ENCODE measurements at places on chromosomes 2 and 18. TPM values are rescaled to one million over a fixed set of nuclear protein-coding genes. Genes with fewer than 3 reads are reported as not detected.

GRCh38 chr2:74690571-74690970 is 36.5 kb downstream of the SEMA4F start:
- DNase-seq = peak; percentile 48

The PIK3C3 gene
- 51.0 TPM for total RNA-seq

DNA sequence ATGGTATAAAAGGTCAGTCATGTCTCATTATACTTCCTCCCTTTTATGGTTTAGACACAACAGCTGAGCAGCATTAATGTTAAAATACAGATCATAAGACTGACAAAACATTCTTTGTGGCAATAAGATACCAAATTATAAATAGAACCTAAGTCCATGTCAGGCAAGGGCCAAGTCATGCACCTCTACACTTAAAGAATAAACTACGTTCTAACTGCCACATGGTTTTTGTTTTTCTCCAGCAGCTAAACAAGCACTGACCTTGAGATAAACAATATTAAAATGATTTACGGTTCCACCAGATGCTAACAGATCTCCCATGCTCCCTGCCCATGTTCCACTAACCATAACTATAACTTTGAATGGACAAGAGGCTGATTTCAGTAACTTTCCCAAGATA is 368.6 kb upstream of the TFPI start:
- no peak for DNase-seq

The OSR1 gene
- total RNA-seq = 1.9 TPM

The PARD6G gene
- 6.1 TPM for total RNA-seq

- DNase-seq = no peak
These were observed 4.0 kb upstream of the INHBB start for GRCh38 chr2:120341977-120342376.

DNA sequence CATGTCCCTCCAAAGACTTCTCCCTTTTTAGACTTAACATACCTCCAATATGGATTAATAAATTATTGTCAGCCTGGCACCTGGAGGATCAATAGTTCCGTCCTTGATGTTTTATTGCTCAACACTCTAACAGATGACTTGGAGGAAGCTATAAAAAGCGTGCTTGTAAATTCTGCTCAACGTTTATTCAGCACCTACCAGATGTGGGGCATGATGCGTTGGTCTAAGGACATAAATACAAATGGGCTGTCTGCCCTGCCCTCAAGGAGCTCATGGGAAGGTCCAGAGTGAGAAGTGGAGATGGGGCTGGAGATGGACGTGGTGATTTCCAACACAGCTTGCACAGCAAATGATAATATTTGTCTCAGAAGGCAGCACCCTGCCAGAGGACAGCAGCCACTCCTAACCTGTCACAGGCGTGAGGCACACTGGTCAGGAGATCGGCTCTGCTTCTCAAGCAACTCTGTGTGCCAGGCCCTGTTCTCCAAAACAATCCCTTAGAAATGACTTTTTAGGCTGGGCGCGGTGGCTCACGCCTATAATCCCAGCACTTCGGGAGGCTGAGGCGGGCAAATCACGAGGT is 25.5 kb upstream of the ZCCHC2 start:
- no peak for DNase-seq

The ABHD1 gene
- not detected for total RNA-seq

DNA sequence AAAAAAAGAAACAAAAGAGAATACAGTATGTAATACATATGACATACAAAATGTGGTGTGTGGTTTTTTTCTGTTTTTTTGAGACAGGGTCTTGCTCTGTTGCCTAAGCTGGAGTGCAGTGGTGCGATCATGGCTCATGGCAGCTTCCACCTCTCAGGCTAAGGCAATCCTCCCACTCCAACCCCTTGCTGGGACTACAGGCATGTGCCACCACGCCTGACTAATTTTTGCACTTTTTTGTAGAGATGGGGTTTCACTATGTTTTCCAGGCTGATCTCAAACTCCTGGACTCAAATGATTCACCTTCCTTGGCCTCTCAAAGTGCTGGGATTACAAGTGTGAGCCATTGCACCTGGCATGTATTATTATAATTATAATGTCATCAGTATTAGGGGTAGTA is 38.9 kb downstream of the DHX57 start:
- no peak for DNase-seq

GRCh38 chr18:31920277-31920676 is 22.7 kb downstream of the TRAPPC8 start:
- no peak for DNase-seq

- no peak for DNase-seq
These were observed 322.7 kb downstream of the NOL4 start for GRCh38 chr18:33901894-33902512.

DNA sequence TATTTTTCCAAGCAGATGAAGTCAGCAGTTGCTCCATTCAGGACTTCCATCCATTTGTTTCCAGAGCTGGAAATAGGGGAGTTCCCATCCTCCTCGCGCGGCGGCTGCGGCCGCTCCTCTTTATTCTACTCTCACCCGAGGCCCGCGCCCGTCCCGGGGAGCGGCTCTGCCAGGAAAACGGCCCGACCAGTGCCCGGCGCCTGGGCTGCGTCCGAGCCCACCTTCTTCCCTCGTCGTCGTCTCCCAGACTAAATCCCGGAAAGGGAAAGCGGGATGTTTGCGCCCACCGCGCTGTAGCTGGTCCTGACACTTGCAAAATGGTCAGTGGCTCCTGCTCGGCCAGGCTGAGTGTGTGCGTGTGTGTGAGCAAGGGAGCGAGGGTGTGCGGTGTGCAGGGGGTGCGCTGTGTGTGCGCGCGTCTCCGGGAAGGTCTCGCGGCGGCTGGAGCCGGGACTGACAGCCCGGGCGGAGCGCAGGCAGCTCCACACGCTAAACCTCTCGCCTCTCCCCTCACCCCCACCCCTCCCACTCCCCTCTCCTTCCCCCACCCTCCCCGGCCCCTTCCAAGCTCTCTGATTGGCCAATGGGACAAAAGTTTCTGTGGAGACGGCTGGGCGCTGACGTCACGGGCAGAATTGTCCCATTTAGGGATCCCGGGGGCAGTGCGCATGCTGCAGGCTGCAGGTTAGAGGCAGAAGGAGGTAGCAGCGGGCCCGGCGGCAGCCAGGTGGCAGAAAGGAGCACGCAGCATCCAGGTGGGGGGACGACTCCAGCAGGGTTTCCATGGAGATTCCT is at the start of gene NOL4:
Gene NOL4 (minus strand): TSS at position 491 of the 795 bp plus-strand sequence. CDS start 1,660 bp downstream, outside the sequence.
- peak; percentile 5 for DNase-seq

DNA sequence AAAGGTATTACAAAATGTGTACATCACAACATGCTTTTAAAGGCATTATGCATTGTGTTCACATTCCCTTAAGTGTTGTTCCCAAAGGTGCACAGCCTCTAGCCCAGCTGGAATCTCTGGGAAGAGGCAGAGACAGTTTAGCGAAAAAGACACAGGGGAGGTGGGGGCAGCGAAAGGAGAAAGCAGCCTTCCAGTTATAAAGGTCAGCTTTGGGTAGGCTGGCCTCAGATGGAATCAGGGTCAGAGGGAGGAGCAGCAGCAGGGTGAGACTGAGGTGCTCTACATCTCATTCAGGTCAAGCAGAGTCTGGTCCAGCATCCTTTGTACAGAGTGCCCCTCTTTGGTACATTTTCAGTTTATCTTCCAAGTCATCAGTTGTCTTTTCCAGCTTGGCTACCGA is 68.6 kb downstream of the ASXL2 start:
- no peak for DNase-seq

The SAG gene
- total RNA-seq = not detected

- DNase-seq = no peak
These were observed 36.2 kb upstream of the SNORC start for GRCh38 chr2:232833830-232834229.

GRCh38 chr2:17164550-17164949 is 353.7 kb downstream of the RAD51AP2 start:
- no peak for DNase-seq

- no peak for DNase-seq
These were observed 373.6 kb upstream of the TRIB2 start for GRCh38 chr2:12343141-12343540.

DNA sequence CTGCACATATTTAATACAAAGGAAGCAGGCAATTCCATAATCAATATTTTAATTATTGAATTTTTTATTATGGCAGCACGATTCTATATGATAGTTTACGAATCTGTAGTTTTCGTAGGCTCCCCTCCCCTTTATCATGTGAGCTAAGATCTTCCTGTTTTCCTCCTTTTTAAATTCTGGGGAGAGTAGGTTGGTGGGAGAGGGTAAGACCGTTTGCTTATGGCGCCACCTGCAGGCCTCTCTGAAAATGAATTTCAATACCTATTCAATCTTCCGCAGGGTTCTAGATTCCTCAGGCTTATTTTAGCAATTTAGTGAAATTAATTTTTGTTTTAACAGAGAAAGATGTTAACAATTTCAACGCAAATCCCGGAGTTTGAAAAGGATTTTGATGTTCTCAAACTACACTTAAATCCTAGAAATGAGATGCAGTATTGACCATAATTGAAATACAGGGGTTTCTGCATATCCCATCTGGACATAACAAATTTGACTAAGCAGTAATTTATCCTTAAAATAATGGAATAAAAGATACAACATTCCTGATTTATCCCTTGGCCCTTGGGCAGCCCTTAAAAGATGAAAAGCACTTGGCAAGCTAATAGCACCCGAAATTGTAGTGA is 12.8 kb upstream of the GBX2 start:
- peak; percentile 74 for DNase-seq

- no peak for DNase-seq
These were observed 5.6 kb upstream of the SMIM21 start for GRCh38 chr18:75433098-75433497.

DNA sequence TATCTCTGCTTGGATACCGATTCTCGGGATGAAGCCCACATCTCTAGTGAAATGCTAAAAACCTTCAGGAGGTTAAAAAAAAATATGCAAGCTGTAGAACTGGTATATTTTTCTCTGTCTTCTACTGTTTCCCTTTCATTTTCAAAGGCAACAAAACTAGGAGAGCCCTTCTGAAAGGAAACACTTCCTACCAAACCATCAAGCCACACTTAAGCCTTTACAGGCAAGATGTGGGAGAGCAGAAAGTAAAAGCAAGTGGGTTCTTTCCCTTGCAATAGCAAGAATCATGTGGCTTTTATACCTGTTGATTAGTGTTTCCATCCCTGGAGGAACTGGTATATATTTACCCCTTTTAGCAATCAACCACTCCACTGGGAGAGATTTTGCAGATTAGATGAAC is 147.9 kb upstream of the ACAA2 start:
- no peak for DNase-seq

The DPP10 gene
- not detected for total RNA-seq

DNA sequence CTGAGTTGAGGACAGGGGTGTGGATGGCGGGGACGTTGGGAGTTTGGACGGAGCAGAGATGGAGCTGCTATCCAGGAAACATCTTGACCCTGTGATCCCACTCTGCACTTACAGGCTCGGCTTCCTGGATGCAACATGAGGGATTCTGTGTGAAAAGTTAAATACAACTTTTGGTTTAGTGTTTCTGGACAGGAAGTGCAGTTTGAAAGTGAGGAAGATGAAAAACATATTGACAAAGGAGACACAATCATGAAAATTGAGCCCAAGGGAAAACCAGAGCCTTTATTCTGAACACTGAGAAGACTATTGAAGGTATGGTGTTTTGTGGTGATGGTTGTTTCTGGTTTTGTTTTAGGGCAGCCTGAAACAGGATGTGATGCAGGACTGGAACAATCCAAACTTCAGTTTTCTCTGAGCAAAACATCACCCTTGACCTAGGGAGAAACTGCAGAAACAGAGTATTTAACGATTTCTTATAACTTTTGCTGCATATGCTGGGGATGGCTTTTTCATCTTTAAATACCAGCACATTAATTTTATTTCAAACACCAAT is 76.5 kb upstream of the RFX8 start:
- DNase-seq = no peak

- DNase-seq = peak; percentile 53
These were observed 15.9 kb downstream of the CDKL4 start for GRCh38 chr2:39227628-39228412.

The DNAJC10 gene
- 102 TPM for total RNA-seq

The RUFY4 gene
- total RNA-seq = not detected

DNA sequence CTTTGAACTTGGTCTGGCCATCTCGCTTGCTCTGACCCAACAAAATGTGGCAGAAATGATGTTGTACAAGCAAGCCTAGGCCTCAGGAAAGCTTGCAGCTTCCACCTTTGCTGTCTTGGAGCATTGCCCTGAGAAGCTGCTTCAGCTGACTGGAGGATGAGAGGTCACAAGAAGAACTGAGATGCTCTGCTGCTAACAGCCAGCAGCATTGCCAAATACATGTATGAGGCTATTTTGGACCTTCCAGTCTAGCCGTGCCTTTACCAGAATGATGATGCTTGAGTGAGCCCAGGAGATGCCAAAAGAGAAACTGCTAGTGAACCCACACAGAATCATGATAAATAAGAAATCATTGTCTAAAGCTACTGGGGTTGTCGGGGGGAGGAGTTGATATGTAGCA is 13.2 kb upstream of the ITGAV start:
- no peak for DNase-seq

The KRTCAP3 gene
- not detected for total RNA-seq

GRCh38 chr2:153461453-153461852 is 17.1 kb downstream of the RPRM start:
- DNase-seq = no peak

The LRRFIP1 gene
- 49.5 TPM for total RNA-seq

The TMEM37 gene
- not detected for total RNA-seq

DNA sequence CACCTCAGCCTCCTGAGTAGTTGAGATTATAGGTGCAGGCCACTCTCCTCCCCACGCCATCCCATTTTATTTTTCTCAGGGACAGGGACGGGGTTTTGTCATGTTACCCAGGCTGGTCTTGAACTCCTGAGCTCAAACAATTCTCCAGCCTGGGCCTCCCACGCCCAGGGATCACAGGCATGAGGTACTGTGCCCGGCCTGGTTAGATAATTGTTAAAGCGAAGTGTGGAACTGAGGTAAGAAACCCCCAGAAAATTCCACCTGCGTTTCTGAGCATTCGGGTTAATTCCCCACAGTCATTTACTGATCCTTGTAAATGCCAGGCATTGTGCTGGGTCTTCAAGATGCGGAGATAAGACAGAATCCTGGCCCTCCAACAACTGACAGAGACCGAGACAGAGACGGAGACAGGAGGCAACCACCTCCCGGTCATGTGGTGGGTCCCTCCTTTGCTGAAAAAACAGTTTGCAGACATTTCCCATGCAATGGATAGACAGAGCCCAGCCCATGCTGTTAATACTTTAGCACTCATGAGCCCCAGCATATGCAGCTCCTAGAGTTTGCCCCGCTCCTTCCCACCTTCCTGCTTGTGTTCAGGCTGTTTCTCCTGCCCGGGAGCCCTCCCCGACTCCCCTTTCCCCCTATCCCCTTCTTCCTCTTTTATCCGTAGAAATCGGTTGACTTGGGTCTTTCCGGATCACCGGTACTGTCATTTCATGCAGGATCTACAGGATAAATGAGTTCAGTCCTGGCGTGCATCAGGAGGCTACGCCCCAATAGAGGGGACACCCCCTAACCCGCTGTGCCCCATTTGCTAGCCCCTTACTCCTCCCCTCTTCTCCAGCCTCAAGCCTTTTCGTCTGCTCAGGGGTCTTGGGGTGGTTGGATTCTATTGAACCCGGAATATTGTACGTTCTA is 1.6 kb upstream of the RHOB start:
- DNase-seq = no peak

GRCh38 chr2:129888896-129889295 is 90.6 kb upstream of the RAB6C start:
- no peak for DNase-seq

Data from SJSA1 (cell line).